Activated T-cell treated with anti-CD3 and anti-CD28 coated beads, Interleukin-2, amount 50 U/mL, for 24 hours (primary cell): ENCODE measurements at places on chromosomes 2 and 18.
A peak's percentile ranks its signal among the peaks of the same experiment; 100 is the strongest.

GRCh38 chr2:189153619-189154018 lies 25.9 kb downstream of the COL5A2 start:
- DNase-seq, result no peak

GRCh38 chr2:167192833-167193232 lies 304.6 kb downstream of the XIRP2 start:
- DNase-seq, result no peak

- DNase-seq, result no peak
Observed at GRCh38 chr18:80191907-80192652, 55.2 kb downstream of the PARD6G start.

GRCh38 chr2:232142049-232142448 lies 180.5 kb downstream of the DIS3L2 start:
- DNase-seq, result peak; percentile 39

DNA sequence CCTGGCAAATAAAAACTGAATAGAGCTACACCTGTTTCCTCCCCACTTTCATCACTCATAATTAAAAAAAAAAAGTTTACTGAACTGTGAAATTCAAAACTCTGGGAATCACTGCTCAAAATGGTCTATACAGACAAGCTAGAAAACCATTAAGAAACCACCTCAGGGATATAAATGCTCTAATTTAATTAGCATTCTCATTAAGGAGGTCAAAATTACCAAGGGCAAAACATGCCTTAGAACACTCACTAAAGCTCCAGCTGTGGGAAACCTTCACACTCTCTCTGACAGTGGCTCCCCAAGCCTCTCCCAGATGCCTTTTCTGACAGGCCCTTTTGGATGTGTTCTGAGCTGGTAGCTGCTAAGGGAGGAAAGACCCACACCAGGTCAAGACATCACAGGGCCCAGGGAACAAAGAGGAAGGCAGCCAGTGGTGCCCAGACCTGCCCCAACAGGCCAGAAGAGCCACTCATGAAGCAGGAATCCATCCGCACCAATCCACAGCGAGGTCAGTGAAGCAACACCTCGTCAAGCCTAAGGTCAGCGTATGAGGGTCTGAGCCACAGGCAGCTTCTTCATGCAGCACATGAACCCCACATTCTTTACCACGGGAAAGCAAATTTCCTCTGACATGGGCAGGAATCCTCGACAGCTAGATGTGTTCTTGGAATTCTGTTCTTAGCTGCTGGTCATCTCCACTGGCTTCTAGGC lies 35.6 kb downstream of the XDH start:
- DNase-seq, result no peak

GRCh38 chr2:28956890-28957289 lies 24.2 kb upstream of the TOGARAM2 start:
- peak; percentile 46 for DNase-seq

DNA sequence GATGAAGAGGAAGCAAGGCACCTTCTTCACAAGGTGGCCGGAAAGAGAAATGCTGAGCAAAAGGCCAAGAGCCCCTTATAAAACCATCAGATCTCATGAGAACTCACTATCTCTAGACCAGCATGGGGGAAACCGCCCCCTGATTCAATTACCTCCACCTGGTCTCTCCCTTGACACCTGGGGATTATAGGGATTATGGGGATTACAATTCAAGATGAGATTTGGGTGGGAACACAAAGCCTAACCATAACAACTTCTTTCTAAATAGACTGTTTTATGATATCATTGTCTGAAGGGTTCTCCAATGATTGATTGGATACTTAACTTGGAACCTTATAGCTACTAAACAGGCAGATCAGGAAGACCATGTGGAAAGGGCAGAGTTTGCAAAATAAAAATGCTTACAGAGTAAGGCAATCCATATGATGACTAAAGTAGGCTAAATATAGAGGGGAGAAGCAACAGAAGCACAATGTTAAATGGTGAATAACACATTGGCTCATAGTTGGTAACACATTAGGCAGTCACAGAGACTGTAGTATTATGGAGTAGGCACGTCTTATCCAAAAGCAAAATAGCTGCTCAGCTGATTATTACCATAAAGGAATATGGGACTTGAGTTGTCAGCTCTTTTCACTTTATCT lies 179.0 kb downstream of the BARD1 start:
- no peak for DNase-seq

- no peak for DNase-seq
Observed at GRCh38 chr2:166716968-166717367, 171.3 kb upstream of the XIRP2 start.

DNA sequence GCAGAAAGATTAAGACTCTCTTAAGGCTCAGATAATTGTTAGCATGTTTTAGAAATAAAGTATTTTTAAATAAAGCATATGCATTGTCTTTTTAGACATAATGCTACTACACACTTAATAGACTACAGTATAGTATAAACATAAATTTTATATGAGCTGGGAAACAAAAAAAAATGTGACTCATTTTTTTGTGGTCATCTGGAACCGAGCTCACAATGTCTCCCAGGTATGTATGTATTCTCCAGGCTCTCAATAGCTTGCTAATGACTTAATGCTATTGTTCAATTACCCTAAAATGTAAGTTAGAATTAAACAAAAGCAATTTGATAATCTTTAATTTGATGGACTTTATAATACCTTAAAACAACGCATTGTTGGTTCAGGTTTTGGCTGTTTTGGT lies 167.2 kb downstream of the NUP35 start:
- no peak for DNase-seq

DNA sequence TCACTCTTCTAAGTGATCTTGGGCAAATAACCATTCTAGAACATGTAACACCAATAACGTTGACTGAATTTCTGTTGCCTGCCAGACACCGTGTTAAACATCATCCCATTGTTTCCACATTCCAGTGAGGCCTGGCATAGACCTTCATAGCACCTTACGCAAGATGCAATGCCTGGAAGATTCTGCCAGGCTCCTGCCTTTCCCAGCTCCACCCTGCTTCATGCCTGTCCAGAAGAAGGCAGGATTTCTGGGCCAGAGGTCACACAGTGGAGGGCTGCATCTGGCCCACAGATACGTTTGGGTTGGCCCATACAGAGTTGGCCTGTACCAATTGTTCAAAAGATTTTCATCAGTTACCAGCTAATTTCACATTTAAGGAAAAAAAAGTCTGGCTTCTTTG lies 46.3 kb downstream of the EN1 start:
- DNase-seq, result no peak

DNA sequence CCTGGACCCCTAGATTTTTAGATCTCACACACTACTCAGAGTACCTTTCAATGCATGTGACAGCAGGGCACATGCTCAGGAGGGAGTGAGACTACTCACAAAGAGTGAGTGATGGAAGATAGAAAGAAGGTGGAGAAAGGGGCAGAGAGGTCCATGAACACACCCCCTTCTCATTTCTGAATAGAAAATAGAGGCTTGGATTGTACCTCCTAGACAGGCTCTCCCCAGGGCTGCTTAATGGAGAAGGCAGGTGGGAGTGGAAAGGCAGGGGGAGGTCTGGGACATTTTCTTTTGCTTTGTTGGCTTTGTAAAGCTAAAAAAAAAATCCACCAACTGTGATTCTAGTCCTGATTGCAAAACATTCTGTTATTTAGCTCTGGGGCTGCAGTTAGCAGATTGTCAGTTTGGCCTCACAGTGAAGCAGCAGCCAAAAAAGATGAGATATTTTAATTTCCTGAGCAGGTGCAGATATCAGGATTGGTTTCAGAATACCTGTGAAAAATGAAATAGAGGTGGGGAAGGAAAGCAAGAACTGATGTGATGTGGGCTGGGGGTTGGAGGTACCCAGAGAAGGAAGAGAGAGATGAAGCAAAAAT lies 119.3 kb upstream of the GYPC start:
- no peak for DNase-seq
